ENCODE measurements at places on chromosomes 3 and 15.

DNA sequence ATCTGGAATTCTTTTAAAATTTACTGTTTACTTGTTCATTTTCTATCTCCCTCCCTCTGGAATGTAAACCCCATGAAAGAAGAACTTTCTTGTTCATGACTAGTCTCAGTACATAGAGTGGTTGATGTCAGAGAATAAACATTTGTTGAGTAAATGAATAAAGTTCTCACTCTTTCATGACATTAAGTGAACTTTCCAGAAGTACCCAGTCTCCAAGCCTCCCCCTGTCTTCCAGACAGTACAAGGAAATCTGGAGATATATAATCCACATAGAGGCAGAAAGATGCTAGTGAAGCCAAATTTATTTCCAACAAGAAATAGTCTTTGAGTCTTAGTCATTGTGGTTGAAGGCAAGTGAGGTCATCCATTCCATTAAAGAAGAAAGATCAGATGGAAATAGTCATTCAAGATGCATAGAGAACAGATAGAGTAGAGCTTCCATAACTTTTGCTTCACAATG lies 71.5 kb upstream of the GALNT15 start:
- DNase-seq: no peak

DNA sequence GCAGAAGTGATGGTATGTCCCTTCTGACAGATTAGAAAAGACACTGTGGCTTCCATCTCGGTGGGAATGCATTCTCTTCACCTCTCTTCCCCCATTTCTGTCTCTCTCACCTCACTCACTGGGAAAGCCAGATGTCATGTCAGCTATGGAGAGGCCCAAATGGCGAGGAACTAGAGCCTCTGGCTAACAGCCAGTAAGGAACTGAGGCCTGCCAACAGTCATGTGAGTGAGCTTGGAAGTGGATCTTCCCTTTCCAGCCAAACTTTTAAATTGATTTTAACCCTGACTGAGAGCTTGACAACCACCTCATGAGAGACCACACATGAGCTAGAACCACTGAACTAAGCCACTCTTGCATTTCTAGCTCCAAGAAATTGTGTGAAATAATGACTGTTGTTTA lies 35.2 kb upstream of the CDAN1 start:
- DNase-seq: no peak

- no peak for DNase-seq
Measured at GRCh38 chr3:12452361-12453330, 31.6 kb upstream of the TSEN2 start.

DNA sequence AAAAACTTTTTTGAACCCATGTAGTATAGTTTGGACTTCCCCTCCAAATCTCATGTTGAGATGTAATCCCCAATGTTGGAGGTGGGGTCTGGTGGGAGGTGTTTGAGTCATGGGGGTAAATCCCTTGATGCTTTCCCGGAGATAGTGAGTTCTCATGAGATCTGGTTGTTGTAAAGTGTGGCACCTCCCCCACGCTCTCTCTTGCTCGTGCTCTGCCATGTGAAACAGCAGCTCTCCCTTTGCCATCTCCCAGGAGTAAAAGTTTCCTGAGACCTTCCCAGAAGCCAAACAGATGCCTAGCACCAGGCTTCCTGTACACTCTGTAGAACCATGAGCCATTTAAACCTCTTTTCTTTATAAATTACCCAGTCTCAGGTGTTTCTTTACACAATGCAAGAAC lies 16.0 kb upstream of the RNU6-1 start:
- DNase-seq: no peak

DNA sequence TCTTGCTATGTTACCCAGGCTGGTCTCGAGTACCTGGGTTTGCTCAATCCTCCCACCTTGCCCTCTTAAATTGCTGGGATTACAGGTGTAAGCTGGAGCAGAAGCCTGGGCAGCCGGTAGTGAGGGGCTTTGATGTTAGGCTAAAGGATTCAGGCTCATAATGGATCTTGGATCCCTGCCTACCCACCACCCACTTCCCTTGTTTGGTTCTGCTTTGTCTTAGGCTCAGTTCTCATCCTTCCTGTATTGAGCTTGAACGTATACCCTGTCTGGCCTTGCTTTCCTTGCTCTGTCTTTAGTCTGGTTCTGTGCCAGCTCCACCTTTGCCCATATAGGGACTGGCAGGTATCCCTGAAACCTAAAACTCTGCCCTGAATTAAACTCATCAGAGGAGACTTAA lies 1.7 kb downstream of the PPCDC start:
- DNase-seq: no peak

DNA sequence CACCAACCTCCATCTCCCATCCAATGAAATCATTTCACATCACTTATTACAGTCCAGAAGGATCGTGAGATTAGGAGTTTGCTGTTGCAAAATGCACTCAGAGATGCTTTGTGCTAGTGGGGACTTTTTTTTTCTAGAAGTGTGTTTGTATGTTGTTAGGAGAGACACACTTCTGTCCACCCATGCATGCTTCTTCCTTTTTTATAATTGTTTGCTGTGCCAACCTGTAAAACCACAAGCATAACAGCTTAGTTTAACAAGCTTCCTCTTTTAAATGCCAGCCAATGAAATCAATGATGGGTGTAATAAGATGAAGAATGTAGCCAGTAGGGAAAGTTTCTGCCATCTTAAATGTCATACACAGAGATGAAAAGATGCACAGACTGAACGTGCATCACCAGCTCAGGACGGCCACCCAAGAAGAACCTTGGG lies 305.6 kb upstream of the STT3B start:
- DNase-seq: no peak

DNA sequence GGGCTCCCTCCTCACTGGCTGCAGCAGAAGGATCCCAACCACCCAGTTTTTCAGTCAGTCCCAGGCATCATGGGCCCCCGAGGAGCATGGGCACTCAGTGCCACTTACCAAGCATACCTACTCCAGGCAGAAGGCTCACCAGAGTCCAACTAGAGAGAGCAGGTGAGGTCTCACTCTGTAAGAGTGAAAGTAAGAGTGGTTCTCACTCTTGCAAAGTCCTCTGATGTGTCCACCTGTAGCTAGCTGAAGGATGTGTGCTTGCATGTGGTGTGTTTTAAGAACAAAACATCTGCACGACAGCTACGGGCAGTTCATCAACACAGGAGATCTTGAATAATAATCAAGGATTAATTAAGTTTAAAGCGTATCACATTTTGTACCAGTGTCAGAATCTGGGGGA lies 49.7 kb downstream of the CCK start:
- no peak for DNase-seq

DNA sequence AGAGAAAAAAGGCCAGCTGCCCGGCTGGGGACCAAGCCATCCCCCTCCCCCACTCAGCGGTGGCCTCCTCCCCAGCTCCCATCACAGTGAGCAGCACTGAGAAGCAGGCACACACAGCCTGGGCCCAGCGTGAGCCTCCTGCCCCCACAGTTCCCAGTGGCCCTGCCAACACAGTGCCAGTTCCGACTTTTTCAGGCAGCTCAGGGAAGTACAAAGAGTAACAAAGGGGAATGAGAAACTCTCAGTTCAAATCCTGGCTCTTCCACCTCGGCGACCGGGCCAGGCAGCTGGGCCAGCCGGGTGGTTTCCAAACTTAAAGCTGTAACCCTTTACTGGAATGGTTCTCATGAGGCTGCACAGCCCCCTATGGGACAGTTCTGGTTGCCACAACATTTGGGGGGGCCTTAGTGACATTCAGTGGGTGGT lies 18.5 kb downstream of the TNK2 start:
- no peak for DNase-seq

- no peak for DNase-seq
Measured at GRCh38 chr3:102457644-102458043, 22.8 kb downstream of the ZPLD1 start.

GRCh38 chr15:94749811-94750617 lies 518.7 kb downstream of the MCTP2 start:
- peak; percentile 5 for DNase-seq

- DNase-seq: peak; percentile 16
Measured at GRCh38 chr3:73719413-73719851, 94.7 kb upstream of the PDZRN3 start.

GRCh38 chr3:43496740-43497375 lies 125.0 kb downstream of the ANO10 start:
- no peak for DNase-seq

GRCh38 chr15:42018306-42019224 lies 2.3 kb downstream of the PLA2G4E start:
- DNase-seq: no peak

DNA sequence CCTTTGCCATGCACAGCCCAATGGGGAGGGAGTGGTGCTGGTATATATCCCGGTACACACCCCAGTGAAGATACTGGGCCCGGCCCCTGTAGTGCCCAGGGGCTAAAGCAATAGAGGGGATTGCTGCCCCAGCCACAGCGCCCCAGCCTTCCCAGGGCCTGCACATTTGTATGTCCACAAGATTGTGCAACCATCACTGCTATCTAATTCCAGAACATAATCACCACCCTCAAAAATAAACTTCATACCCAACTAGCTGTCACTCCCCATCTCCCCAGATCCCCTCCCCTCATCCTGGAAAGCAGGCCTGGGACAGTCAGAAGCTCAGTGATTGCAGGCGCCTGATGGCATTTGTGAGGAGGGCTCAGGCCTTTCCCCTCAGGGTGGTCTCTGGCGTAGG lies 13.5 kb downstream of the GNAI2 start:
- no peak for DNase-seq

DNA sequence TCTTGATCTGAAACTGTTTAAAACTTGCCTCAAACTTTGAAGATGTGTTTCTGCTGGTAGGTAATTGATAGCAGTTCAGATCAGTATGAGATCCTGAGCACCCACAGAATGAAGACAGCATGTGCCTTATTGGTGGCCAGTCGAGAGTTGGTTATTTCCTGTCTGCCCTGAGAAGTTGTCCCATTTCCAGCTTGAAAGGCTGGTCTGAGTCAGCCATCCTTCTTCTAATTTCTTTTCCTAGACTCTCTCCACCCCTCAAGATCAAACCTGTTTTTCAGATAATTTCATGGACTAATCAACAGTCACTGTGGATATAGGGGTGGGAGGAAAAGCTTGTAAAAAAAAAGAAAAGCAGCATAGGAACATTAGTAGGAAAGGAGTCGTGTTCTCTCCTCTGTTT lies 464.4 kb downstream of the FOXP1 start:
- DNase-seq: no peak

GRCh38 chr3:133933097-133934024 lies 37.7 kb upstream of the RAB6B start:
- no peak for DNase-seq

GRCh38 chr15:85482894-85483293 lies 102.5 kb downstream of the AKAP13 start:
- DNase-seq: no peak

- no peak for DNase-seq
Measured at GRCh38 chr3:190165253-190165652, 44.6 kb upstream of the P3H2 start.

DNA sequence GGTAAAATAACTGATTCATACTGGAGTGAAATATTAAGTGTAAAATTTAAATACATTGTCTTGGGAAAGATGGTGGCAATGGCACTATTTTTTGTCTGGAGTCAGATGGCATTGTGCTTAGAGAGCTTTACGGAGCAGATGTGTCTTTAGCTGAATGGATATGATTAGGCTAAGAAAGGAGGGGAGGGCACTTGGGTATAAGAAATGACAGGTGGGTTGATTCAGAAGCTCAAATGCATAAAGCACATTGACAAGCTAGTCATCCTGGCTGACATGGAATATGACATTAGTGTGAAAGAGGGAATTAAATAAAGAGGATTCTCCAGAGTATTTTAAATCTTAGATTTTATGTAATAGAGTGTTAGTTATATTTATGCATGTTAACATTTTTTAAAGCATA lies 570.1 kb upstream of the CBLB start:
- DNase-seq: no peak

GRCh38 chr15:95872366-95872771 lies 458.1 kb upstream of the NR2F2 start:
- DNase-seq: no peak

DNA sequence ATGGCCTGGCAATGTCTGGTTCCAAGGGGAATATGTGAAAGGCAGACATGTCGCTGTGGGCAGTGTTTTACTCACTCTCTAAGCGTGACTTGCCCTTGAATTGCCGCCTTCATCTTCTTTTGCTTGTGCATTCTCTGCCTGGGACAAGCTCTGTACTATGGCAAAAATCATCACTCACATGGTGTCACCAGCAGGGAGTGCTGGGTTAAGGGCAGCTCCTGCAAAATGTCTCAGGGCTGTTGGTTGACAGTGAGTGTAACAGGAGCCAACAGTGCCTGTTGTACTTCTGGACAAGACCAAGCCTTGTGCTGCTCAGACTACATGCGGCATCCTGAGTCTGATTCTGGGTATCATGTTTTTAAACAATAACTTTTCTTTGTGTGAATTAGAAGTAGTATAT lies 45.3 kb upstream of the KY start:
- DNase-seq: no peak

DNA sequence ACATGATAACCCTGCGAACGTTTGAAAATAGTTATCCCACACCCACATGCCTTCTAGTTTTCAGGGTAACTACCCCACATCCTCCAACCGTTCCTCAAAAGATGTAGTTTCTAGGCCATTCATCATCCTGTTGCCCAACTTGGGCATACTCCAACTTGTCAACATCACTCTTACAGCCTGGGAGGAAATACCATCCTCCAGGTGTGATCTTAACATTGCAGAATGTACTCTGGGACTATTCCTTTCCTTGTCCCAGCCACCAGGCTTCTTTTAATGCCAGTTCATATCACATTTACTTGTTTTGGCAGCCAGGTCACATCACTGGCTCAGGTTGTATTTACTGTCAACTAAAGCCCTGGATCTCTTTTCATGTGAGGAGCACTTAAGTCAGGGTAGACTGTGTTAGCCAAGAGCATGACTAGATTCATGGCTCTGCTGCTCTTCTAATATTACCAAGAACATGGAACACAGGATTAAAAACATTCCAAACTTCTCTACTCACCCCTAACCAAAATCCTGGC lies 4.0 kb upstream of the DENND6A start:
- no peak for DNase-seq

- no peak for DNase-seq
Measured at GRCh38 chr3:194575484-194576210, 57.6 kb downstream of the TMEM44 start.

GRCh38 chr15:40823572-40824343 lies 4.8 kb downstream of the PPP1R14D start:
- DNase-seq: peak; percentile 63

All from large intestine (tissue), 12 donors.